CD8-positive, alpha-beta T cell (primary cell): ENCODE measurements at places on chromosomes 5 and 9.

DNA sequence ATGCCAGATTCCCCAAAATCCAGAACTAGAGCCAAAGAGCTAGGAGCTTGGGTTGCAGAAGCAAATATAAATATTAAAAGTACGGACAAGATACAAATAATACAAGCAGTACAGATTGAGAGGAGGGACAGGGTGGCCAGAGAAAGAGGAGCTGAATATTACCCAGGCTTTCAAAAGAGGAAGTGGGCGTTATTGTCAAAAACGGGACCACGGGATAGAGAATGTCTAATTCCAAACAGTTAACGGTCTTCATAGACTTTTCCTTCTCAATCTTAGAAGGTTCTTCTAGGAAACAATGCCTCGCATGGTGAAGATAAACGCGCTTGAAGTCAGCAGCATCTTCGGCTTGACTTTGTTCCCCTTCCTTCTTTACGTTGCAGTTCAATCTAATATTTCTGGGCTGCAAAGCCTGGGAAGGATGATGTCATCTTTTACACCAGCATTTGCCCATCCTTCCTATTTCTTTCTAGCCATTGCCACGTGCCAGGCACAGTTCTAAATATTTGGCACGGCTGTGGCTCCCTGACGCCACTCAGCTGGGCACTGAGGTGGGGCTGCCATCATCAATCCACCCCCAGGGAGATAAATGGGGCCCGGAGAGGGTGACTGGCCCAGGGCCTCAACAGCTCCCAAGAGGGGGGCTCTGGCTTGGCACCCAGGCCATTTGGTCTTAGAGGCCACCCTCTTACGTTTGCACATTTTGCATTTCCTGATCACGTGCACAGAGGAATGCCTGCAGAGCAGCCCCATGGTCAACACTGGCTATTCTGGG lies 16.3 kb upstream of the OLFM1 start:
- DNase-seq, result no peak

DNA sequence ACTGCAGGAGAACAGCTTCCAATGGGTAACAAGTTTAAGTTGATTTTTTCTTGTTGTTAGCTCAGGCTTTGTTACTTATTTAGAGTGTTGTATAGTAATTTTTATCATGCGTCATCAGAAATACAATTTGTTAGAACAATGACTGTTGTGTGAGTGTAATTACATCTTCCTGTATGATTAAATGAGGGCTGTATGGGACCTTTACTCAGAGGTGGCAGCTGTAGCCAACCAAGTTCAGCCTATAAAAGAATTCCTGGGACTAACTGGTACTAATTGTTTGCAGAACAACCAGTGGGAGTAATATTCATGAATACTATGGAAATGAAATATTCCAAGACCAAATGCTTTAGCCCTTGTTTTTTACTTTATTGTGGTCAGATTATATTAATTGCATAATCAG lies 30.8 kb upstream of the TJP2 start:
- DNase-seq, result no peak

GRCh38 chr9:105887679-105888078 lies 193.3 kb downstream of the TMEM38B start:
- no peak for DNase-seq

DNA sequence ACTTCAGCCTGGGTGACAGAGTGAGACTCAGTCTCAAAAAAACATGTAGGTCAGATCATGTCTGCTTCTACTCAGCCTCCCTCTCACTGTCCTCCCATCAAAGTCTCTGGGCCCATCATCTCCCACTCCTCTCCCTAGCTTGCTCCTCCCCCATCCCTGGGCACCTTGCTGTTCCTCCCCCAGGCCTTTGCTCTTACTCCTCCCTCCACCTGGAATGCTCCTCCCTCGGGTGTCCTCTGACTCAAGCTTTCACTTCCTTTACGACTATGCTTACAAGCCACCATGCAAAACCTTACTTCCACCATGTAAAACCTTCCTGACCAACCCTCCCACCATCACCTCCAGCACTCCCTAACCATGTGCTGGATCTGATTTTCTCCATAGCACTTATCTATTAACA lies 51.5 kb downstream of the MTMR12 start:
- DNase-seq, result no peak

GRCh38 chr5:110663525-110663924 lies 62.9 kb downstream of the TMEM232 start:
- no peak for DNase-seq

DNA sequence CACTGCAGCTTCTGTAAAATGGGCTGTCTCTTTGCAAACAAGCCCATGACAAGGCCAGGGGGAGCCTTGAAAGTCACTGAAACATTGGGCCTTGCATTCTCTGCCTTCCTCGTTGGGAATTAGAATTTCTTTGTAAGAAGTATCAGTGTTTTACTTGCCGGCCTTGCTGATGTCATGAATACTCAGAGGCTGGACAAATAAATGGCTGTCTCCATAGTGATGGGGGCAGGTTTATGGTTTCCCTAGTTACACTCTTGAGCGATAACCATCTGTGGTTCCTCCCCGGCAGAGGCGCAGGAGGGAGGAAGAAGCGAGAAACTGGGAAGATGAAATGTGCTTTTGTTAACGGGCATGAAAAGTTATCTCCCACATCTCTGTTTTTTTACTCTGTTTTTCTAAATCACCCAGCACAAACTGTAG lies 272.7 kb upstream of the PANK3 start:
- DNase-seq, result no peak

DNA sequence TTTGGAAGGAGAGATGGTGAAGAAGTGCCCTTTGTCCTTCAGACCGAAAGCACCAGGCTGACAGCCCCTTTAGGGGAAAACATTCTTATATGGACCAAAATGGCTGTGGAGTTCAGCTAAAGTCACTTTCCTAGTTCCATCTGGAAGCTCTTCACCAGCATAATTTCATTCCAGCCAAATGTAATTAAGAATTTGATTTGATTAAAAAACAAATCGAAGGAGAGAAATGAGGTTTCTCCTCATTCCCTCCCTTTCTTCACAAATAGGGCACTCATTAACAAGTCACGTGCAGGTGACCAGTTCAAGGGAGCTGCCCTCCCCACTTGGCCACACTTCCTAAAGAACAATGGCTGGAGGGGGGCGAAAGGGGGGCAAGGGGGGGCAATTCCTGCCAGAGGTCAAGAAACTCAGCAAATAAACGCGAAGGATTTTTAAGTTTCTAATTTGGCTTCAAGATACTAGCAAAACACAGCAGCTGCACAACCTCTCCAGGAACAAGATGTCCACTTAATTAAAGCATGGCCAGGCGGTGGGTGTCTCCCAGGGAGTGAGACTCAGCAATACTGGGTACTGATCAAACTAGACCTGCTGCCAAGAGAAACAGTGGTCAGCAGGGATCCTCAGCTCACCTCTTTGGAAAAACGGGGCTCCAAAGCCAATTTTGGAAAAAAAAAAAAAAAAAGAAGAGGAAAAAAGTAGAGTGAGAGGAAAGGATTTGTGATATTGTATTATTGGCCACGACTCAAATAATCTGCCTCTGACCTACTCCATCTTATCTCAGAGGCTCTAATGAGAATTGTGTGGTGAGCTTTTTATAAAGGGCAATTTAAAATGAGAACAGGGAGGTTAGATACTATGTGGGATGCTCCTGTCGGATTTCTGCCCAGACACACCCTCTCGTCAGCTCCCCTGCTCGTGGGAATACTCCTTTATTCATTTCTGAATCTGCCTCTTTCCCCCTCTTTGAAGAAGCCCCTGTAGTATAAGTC lies 254.3 kb downstream of the ZSWIM6 start:
- DNase-seq, result no peak

DNA sequence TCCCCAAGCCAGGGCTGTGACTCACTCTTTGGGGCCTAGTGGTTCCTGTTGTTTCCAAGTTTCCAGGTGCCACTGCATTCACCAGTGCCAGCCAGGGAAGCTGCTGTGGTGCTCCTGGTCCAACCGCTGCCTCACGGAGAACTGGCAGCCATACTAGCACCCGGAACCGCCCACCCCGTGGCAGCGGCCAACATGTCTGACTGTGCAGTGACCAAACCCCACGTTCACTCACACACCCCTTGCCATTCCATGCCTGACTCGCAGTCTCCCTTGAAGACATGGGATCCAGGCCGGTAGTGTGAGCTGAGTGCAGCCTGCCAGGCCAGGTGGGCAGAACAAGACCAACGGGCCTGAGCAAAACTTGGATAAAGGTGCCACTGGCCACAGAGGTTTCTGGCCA lies 845.0 kb upstream of the DMAC1 start:
- DNase-seq, result no peak

DNA sequence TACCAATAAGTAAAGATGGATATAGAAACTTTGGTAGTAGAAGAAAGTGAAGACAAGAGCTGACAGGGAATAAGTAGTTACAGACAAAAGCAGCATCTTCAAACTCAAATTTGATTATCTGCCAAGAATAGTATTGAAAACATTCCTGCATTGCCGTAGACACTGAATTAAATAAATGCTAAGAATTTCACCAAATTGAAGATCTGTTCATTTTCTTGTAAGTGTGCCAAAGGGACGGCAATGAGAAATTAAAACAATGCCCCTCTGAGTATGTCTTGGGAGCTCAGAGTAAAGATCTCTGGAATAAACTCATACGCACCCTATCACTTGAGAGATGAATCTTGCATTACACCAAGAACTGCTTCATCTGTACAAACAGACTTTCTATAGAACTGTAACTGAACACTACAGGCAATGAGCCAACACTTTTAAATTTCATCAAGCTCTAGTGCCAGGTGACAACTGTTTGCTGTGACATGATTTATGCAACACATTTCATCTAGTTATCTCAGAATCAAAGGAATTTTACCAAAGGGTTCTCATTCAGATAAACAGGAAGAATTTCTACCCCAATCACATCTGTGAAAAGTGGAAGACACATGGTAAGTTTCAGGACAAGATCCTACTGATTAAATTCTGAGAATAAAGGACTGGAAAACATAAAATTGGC lies 66.9 kb downstream of the RFX3 start:
- no peak for DNase-seq

DNA sequence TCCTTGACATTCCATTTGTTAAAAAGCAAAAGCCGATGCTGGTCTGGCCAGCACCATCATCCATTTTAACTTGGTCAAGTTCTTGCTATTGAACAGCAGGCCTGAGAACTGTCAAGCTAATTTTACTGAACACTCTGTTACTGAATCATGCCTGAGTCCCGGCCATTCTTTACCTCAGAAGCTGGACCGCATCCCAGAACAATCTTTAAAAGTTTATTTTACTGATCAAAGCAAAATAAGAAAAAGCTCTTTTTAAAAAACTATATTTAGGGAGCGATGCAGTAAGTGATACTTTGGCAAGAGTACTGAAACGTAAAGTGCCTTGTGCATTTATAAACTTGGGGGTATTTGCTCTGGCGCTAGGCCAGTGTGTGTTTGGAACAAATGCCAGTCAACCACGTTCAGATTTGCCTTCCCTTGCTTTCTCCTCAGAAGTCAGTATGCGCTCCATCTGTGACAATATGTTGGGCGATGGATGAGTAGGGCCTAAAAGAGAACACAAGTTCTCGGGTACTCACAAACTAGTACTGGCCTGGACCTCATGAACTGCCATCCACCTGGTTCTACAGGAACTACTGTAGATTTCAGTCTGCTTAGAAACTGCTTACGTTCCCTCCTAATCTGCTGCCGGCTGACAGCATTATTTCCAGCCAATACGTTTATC lies 161.9 kb downstream of the MAPKAP1 start:
- DNase-seq, result no peak

DNA sequence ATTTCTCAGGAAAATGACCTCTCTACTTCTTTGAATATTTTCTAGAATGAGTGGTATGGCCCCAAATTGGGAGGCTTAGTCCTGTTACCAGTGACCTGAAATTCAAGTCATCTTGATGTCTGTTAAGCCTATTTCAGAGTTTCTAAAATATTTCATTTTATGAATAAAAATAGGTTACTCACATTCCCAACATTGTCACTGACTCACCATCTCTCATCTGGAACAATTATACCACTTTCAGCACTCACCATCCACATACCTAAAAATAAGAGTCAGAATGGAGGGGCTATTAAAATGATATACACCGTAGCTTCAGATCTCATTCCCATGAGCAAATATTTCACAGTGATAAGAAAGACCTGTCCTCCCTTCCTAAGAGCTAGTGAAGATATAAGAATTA lies 71.8 kb downstream of the KIAA1958 start:
- no peak for DNase-seq
